ENCODE measurements at places on chromosomes 7 and 10.

GRCh38 chr10:71379118-71379766 lies 17.5 kb upstream of the CDH23 start:
- no peak for DNase-seq

DNA sequence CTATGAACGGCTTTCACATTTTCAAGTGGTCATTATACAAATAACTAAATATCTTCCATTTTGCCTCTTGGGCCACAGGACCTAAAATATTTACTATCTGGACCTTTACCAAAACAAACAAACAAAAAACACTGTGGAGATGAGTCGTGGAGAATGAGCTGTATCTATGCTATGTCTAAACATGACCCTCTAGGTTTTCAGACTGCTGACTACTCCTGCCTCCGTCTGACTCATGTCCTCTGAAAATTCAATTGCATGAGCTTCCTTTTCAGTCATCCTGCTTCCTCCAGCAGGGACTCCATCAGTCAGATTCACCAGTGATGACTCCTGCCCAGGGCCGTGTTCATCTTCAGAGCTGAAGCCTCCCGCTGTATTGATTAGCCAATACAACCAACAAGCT lies 96.8 kb downstream of the COL28A1 start:
- DNase-seq, result no peak

- no peak for DNase-seq
Measured at GRCh38 chr7:134587750-134588149, 38.8 kb downstream of the AKR1B15 start.

DNA sequence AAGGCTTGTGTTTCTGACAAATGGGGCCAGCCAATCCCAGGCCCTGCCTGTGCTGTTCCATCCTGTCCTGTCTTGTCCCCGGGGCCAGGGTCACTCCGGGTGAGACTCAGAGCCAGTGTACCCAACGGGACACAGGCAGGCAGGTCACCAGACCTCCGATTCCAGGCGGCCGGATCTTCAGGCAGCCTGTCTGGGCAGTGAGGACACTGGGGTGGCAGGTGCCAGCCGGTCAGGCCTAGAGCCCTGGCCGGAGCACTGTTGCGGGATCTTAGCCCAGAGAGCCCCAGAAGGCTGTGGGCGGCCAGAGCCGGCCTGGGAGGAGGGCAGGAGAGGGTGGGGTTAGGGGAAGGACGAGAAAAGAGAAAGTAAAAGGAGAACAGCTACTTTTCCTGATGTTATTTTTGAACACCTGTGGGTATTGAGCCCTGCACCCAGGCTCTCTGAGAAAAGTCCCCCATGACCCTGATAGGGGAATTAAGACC lies 134.3 kb upstream of the TNRC18 start:
- no peak for DNase-seq

DNA sequence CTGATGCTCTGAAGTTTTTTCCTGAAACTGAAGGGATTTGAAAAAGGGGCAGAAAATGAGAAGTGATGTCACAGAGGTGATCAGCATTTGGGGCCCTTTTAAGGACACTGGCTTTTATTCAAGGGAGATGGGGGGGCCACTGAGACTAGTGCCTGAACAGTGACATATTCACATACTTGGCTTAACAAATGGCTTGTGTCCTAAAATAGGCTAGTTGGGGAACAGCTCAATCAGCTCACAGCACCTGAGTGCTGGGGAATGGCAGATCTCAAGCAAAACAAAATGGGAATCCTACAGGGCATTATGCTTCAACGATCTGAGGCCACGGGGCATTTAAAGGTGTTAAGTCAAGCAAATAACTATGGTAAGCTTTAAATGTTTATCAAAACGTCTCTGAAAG lies 90.1 kb downstream of the UBE2H start:
- DNase-seq, result no peak

DNA sequence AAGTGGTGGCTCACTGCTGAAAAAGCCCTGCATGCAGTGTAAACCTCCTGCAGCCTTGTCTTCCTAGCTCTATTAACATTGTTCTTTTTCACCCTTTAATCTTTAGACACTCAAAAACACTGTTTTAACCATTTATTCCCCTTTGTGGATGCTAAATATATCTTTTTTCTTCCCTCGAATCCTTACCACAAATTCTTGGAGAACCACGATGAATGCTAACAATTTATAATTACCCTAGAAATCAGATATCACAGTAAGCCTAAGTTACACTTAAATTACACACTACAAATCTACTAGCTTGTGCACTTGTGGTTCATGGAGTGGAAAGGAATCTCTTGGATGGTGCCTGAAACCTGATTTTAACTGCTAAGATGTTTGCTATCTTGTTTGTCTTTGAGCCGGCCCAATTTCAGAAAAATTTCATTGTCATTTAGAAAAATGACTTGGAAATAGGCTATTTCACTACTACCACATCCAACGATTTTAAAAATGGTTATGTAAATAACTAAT lies 125.1 kb upstream of the NOBOX start:
- no peak for DNase-seq

DNA sequence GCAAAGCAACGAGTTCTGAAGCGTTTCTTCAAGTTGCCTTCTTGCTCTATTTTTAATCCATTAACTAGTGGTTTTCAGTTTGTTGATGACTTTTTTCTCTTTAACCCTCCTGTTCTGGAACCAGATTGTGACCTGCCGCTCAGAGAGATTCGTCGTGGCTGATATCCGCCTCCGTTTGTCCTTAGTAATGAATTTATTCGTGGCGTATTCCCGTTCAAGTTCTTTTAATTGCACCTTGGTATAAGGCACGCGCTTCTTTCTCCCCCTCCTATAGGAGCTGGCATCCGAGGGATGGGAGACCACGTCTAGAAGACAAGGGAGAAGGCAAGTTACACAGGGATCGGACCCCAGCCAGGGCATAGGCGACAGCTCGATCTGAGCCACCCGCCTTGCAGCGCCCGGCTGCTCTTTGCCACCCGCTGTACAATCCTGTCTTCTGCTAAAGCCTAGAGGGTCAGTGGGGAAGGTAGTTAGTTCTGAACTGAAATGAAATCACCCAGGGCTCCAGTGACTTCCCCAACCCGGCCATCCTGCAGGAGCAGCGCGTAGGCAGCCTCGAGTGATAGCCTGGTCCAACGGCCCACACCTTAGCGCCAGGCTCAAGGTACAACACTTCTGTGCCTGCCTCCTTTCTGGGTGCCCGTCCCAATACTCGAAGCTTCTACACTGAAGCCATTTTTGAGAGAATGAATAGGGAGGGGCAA lies 1.6 kb downstream of the HOXA13 start:
- peak; percentile 66 for DNase-seq

DNA sequence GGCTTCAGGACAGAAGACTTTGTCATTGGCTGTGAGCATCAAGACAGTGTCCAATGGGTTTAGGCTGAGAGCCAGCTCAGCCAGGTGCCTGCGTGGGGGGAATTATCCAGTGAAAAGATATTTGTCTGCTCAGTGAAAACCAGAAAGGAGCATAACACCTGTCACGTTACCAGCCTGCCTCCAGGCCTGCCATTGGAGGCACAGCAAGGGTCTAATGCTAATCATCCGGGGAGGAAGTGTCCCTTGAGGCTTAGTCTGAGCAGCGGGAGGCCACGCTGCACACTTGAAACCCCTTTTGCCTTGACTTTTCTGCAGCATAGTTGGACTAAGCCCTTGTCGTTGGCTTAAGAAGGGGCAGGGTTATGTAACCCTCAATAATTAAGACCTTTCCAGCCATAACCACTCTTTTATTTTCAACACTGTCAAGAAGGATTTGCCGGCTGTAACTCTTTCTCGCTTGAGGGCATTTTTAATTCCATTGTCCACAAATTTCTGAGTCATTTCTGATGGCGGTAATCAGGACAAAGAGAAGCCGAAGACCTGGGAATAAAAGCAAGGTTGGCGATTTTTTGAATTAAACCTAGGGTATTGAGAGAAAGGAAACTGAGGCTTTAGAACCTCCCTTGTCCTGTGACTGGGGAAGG lies 639.6 kb upstream of the FOXK1 start:
- DNase-seq, result no peak

DNA sequence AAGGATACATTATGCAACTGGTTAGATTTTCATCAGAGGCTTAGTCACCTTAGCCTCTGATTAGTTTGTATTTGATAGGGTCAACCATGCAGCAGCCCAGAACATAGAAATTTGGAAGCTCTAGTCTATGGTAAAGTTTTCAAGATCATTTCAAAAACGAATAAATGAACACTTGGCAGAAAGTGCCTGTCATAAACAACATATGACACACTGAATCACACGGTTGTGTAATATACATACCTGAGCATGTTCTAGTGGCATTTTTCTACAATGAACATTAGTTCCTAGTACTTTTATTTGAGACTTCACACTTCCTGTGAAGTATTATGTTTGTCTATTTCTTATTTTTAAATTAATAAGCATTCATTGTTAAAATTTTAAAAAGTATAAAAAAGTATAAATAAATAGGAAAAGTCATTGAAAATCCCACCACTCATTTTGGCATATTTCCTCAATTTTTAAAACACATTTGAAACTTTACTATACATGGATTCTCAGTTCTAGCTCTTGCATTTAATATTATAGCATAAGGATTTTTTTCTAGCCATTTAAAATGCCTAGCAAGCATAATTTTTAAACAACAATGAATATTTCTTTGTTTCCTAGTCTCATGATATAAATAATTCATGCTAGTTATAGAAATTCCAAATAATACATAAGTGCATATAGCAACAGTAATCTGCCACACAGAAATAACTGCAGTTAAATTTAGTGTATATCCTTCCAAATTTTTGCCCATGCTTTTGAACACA lies 25.7 kb upstream of the PRPS1L1 start:
- no peak for DNase-seq
